AG08395 (cell line): ENCODE measurements at places on chromosomes 4 and X.

DNA sequence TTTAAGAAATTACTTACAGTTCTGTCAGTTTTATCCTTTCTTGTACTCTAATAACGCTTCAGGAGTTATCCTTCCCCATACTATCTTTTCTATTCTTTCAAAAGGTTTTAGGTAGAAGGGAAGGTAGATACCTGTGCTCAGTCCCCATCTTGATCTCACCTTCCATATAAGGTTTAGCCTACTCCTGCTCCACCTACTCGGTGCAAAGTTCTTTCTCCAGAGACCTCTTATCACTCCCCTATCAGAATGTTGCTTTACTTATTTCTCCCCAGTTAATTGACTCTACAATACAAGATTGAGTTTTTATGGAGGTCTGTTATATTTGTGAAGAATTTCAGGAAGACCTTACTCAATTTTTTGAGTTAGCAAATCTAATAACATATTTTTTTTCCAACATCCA lies 33.9 kb downstream of the SPRY1 start:
- no peak for DNase-seq

DNA sequence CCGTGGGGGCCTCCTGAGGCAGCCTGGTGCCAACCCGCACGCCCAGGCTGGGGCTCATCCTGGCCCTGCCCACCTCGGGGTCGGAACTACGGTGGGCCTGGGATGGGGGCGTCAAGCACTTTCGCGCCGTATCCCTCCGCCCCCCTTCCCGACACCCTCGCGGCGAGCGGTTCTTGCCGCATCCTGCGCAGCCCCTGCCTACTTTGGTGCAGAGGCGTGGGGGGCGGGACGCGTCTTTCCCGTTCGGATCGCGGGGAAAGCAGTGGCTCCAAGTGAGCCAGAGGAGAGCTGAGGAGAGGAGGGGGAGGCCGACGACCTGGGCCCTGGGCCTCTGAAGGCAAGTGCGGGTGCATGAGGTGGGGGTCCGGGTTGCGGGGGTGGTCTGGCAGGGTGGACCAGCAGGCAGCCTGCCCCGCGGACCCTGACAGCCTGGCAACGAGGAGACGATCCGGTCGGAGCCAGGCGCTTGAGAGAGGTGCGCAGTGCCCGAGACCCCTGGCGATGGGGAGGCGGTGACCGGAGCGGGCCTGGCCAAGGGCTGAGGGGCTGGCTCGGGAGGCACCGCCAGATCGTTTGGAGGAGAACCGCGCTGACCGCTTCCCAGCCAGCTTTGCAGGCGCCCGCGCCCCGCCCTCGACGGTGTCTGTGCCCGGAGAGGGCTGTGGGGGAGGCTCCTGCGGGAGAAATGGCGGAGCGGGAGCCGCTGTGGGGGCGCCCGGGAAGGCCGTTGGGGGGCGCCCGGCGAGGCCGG lies at the start of gene GPRASP2:
GPRASP2 (plus strand) TSS at position 233 of the 751 bp plus-strand sequence. CDS start 2,422 bp downstream, outside the sequence.
- peak; percentile 19 for DNase-seq

DNA sequence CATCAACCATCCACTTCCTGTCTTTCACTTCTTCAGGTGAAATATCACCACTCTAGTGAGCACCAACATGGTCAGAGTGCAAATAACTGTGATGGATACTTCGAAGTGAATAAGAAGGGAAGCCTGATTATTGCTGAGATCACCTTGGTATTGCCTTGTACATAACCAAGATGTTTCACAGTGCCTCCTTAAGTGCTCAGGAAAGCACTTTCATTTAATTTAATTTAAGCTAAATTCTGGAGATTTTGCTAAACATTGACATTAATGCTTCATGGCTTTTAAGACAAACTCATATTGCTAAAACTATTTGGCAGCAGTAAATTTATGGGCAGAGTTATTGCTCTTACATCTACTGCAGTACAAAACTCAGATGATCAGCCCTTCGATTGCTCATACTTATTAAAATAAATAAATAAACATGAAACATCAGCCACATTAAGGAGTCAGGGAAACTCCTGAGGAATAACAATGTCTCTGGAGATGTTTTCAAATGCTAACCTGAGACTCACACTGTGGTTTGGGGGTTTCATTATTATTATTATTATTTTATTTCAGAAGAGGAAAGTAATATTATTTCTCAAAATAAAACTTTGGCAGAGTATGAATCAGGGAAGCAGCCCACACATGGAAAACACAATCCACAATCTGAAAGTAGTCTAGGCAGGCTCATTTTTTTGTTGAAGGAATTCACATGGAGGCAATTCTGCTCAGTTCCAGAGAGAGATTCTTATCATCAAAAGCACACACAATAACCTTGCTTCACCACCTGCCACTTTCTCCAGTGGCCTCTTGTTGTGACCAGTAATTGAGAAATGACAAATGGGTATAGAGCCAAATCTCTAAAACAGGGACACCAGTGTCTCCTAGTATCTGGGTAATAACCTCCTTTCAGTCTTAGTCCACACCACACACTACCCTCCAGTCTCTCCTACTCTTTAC lies 344.2 kb downstream of the MAPK10 start:
- DNase-seq: no peak

GRCh38 chr4:150852216-150852615 lies 162.9 kb downstream of the LRBA start:
- no peak for DNase-seq

DNA sequence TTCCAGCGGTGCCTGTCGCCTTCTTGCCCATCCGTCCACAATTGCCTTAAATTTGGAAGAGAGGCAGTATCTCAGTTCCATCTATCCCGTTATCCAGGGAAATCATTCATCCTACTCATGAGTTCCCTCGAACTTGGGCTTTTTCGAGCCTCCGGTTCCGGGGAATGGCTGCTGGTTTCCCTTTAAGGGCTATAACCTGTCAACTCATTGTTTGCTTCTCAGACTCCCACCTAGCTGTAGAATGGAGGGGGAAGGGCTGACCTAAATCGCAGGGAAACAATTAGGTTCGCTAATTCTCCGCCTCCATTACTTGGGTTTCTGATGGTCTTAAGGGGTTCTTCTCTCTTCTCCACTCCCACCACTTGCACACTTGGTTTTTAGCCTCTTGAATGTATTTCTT lies 1.2 kb downstream of the UCHL1 start:
- DNase-seq: no peak

DNA sequence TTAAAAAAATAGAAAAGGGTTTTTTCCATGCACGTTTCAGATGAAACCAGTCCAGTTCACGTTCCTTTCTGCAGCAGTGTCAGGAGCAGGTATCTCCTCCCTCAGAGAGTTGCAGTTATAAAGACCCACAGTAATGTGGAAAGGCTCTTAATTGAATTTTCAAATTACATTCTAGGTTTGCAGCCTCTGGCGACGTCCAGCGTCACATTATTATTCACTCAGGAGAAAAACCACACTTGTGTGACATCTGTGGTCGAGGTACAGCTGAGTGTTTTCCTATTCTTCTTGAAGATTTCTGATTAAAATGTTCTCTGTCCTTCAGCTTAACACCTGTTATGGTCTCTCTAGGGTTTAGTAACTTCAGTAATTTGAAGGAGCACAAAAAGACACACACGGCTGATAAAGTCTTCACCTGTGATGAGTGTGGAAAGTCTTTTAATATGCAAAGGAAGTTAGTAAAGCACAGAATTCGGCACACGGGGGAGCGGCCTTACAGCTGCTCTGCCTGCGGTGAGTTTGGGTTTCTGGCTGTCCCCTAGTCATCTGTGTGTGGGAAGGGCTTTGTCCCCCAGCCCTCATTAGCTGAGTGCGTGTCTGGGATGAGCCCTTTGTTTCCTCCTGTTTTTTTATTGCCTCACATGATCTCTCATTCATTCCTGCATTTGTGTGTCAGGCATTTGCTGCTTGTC lies 25.6 kb downstream of the ZBTB49 start:
- DNase-seq: no peak

DNA sequence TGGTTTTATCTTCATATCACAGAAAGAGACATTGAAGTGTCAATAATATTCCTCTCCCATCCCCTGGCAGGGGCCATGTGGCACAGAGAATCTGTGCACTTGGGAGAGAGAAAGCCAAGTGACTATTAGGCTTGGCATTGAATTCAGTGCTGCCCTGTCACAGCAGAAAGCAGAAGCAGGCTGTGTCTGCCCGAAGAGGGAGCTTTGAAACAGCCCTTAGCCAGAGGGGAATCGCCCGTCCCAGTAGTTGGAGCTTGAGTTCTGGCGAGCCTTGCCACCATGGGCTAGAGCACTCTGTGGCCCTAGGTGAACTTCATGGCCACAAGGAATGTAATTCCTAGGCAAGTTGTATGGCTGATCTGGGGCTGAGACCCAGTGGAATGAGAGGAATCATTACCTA lies 282.5 kb upstream of the PCDH10 start:
- DNase-seq: no peak

DNA sequence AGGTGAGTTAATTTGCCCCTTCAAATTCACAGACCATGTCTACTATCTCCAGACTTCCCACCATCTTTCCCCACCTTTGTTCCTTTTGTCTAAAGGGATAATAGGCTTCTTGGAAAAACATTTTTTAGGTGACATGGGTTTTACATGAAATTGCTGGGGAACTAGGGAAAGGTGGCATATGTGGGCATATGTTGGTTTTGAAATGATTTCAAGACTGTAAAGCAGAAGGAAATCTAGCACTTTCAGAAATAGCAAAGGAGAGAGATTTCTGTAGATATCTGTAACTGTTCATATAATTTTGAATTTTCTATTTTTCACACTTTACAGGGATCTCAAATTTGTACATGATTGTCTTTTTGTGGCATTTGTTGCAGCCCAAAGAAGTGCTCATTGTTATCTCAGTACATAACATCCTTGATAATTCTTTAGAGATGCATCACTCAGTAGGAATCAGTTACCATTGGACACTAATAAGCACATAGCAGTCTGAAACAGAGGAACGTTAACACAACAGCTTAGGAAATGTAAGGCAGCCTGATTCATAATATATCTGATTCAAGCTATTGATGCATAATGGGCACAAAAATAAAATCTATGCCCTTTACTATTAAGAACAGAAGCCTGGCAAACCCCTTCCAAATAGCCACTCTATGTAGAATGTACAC lies 659.7 kb downstream of the CENPC start:
- DNase-seq: no peak

- no peak for DNase-seq
Observed at GRCh38 chr4:105434940-105435339, 38.9 kb downstream of the PPA2 start.
